Myocyte (in vitro differentiated cells): ENCODE measurements at places on chromosomes 6 and 20. TPM values are rescaled to one million over a fixed set of nuclear protein-coding genes. Genes with fewer than 3 reads are reported as not detected.

- no peak for DNase-seq
These were observed 26.3 kb downstream of the ITCH start for GRCh38 chr20:34389206-34389953.

GRCh38 chr6:23180504-23181293, 611.3 kb downstream of the HDGFL1 start:
- peak; percentile 95 for DNase-seq

DNA sequence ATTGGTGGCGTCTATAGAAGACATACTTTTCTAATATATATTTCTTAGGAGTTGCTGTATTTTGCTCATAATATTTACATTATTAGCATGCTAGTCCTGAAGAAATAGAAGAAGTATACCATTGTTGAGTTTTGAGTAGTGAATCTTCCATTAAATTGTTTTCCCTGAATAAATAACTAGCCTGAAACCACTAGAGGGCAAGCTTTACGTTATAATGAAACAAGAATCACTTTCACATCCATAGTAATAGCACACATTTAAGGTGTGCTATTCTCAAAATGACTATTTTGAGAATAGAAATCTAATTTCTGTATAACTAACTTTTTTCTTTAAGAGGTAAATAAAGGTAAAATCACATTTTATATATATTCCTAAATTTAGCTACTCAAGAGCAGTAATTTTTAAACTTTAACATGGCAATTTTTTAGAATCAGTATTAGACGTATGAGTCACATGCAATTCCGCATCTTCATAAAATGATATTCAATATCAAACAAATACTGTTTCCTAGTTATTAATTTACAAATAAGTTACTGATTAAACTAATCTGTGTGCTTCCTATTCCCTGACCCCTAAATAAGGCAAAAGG, 213.2 kb upstream of the MANEA start:
- DNase-seq: peak; percentile 9

- peak; percentile 66 for DNase-seq
These were observed 50.0 kb downstream of the SLC23A2 start for GRCh38 chr20:4951299-4951698.

DNA sequence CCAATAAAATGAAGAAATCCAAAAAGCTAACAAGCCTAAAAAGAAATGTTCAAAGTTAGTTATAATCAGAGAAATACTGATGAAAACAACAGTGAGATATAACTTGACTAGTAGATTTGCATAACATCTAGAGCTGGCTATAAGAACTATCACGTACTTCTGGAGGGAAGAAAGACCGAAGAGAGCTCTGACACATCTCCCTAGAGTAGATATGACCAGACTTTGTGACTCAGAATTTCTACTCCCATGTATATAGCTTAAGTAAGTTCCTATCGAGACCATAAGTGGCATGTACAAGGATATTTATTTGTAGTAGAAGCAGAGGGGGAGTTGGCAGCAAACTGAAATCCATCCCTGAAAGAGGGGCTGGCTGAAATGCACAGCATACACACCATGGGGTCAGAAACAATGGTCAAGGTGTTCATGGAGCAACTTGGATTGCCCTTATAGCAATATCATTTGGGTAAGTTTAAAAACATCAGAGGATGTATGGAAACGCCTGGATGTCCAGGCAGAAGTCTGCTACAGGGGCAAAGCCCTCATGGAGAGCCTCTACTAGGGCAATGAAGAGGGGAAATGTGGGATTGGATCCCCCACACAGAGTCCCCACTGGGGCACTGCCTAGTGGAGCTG, 25.6 kb upstream of the IL17A start:
- no peak for DNase-seq

- DNase-seq: peak; percentile 89
These were observed 40.5 kb downstream of the PIM1 start for GRCh38 chr6:37210313-37210968.

GRCh38 chr6:49202924-49203536, 260.0 kb downstream of the MMUT start:
- DNase-seq: peak; percentile 2

- no peak for DNase-seq
These were observed 998.6 kb upstream of the FLRT3 start for GRCh38 chr20:15336011-15336410.

GRCh38 chr6:44580901-44581300, 193.4 kb downstream of the CDC5L start:
- DNase-seq: peak; percentile 24

DNA sequence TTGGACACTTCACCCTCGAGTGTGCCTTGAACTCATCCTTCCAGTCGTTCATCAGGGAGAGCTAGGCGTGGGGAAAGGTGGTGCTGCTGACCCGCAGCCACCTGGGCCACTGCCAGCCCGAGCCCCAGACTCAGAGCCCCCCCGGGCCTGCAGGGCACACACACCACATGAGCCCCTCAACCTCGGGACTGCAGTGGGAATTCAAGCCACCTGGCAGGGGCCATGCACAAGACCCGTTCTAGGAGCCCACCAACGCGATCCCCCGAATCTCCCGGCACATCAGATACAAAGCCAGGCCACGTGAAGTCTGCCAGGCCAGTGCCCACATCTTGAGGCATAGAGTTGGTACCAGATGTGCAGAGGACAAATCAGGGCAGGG, 2.8 kb downstream of the ZNF512B start:
- DNase-seq: no peak

DNA sequence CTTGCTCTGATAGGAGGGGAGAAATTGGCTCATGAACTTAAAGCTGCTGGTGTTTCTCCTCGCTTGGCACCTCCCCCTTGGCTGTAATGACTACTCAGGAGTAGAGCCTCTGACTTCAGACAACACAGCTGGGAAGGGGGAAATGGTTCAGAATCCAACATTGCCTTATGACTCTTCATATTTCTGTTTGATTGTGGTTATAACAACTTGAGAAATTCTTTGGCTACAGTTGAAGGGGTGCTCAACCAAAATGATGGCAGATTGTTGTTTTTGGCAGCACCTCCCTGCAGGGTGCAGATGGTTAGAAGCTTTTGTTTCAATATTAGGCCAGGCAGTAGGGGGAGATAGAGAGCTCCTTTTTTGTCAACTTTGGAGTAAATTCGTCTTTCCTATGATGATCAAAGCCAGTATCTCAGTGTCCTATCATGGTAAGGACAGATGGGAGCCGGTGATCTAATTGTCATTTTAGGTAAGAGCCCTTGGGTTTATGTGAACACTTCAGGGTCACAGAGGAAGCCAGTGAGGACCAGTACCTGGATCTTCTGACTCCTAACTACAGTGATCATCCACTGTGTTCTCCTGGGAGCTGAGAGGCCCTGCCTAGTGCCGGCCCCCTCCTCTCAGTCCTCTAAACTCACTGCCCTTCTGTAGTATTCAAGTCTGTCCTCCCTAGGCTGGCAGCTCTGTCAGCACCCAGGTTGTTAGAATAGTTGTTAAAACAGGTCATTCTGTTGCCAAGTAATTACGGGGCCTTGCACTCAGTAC, 39.9 kb downstream of the RPRD1B start:
- DNase-seq: peak; percentile 89

GRCh38 chr6:135994857-135995544, 143.5 kb downstream of the PDE7B start:
- DNase-seq: no peak

Gene CRNKL1
- total RNA-seq: 33.6 and 36.2 TPM in 2 replicates

Gene PCSK2
- total RNA-seq: 0.35 TPM in 1 of 2 replicates, not detected in the other

Gene OR2B6
- not detected in 2 replicates for total RNA-seq

Gene SEMG1
- total RNA-seq: not detected in 2 replicates

Gene CFAP61
- total RNA-seq: 0.83 and 2.1 TPM in 2 replicates

Gene ROS1
- 5.3 and 5.5 TPM in 2 replicates for total RNA-seq

Gene KCNQ5
- total RNA-seq: 3.5 and 3.6 TPM in 2 replicates

Gene TMEM200A
- total RNA-seq: 0.21 and 0.43 TPM in 2 replicates
